ENCODE measurements at places on chromosomes 4 and X.

- H3K4me1 ChIP-seq, result no peaks in the 10 kb centered on the region
- no peaks in the 10 kb centered on the region for H3K36me3 ChIP-seq
- no peak overlapping the region for H3K27ac ChIP-seq
- DNase-seq, result no peak
- no peaks in the 10 kb centered on the region for H3K27me3 ChIP-seq
These were observed 28.8 kb upstream of the NSUN7 start for GRCh38 chr4:40720916-40721315.

DNA sequence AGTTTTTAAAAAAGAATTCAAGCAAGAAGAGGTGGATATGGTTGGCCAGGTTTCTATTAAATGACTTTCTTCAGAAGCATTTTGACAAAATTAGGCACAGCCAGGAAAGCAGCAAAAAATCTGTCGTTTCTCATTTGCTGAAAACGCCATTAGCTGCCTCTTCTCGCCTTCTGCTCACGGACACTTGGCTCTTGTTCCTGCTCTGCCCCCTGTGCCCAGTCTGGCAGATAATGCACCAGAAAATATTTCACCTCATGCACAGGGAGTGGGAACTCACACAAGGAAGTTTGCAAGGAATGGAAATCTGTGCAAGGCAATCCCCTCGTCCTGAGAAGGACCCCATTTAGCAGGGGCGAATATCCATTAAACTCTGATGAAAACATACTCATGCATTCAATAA, 260.0 kb downstream of the PACRGL start:
- no peak overlapping the region for H3K27ac ChIP-seq
- no peaks in the 10 kb centered on the region for H3K4me1 ChIP-seq
- no peaks in the 10 kb centered on the region for H3K27me3 ChIP-seq
- H3K4me3 ChIP-seq, result no peak overlapping the region

DNA sequence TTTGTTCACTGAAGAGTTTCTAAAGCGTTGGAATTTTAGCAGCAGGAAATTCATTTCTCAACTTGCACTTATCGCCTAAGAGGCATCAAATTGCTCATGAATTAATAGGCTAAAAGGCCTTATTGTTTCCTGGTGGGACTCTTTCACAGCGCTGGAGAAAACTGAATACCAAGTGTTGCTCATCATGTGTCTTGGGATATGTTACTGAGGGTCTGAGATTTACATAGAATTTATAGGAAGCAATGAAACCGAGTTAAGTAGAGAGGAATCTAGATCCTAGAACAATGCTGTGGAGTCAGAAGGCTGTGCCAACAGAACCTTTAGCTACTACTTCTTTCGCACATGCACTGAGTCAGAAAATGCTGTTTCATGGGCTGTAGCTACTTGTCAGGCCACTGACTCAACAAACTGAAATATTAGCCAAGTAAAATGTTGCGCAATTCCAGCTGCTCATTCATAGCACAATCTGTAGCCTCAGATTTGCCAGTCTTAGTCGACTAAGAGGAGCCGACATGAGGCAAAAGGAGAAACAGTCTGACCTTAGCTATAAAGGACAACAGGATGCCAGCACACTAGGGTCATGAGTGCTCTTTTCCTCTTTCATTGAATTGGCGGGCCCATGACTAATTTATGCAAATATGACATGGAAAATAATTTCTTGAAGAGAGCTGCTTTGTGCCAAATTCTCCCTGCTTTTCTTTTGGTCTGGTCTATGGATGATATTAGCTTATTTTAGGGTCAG, 35.9 kb upstream of the CXCL8 start:
- H3K4me1 ChIP-seq, result peaks cover 31% of the 10 kb centered on the region
- no peaks in the 10 kb centered on the region for H3K27me3 ChIP-seq
- H3K36me3 ChIP-seq, result no peaks in the 10 kb centered on the region
- no peak overlapping the region for H3K4me3 ChIP-seq
- H3K27ac ChIP-seq, result no peak overlapping the region

DNA sequence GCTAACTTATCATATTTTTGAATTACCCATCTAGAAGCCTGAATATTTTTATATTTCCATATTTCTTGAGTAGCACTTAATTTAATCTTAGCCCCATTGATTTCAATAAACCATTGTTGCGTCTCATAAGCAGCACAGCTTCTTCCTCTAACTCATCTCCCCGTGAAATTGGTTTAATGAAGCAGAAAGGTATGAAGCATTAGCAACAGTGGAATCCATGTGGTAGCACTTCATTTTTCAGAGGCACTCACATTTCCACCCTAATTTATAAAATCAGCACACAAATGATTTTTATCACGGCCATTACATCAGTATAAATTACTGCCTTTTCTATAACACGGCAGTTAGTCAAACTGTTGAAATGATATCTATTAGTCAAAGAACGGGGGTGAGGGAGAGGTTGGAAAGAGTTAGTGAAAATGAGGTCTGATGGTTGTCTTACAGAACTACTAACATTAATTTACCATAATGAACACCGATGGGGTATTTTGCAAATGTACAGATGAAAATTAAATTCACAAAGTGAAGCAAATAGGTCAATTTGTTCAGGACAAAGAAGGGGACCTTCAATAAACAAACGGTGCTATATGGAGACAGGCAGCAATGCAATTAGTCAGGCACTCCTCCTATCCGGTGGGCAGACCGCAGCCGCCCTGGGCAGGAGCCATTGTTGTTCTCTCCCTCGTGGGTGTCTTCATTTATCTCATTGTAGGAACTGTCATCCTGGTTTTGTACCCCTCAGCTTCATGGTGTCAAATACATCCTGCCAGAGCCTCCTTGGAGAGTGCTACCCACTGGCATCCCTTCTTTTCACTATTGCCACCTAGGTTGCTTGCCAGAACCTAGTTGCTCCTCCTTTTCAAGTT, 205.7 kb downstream of the SOX3 start:
- no peaks in the 10 kb centered on the region for H3K36me3 ChIP-seq
- DNase-seq, result no peak
- H3K4me3 ChIP-seq, result no peak overlapping the region
